ENCODE measurements at places on chromosomes 13 and 19.
A peak's percentile ranks its signal among the peaks of the same experiment; 100 is the strongest.

DNA sequence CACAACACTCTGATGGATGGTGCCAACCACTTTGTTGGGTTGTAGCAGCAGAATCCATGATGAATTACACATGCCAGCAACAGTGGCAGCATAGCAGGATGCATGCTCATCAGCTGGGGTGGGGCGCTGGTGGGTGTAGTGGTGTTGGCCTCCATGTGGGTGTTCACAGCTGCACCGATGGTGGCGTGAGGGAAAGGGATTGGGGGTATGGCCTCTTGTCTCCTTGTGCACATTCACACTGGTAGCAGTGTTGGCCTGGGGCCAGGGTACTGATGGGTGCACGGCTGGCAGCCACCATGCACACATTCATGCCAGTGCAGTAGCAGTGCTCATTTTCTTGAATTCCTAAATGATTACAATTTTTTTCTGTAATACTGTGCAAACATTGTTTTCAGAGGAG, 2748.8 kb upstream of the PCDH20 start:
- DNase-seq, result no peak

- no peak for DNase-seq
These were observed 9.4 kb downstream of the USHBP1 start for GRCh38 chr19:17255150-17255621.

DNA sequence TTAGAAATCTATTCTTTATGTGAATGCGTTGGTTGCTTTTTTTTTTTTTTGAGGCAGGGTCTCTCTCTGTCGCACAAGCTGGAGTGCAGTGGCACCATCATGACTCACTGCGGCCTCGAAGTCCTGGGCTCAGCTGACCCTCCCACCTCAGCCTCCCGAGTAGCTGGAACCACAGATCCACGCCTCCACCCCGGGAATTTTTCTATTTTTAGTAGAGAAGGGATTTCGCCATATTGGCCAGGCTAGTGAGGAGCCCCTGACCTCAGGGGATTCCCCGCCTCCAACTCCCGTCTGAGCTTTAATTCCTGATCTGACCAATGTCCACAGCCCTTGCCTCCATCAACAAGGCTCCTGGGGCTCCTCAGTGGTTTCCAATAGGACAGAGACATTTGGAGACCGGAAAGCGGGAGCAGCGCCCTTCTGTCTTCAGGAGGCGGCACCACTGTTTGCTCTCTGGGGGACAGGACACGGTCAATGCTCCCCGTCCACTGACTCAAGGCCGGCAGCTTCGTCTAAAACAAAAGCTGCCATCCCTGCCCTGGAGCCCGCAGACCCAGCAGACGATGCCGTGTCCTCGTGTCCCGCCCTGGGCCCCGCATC, 503 bp downstream of the TUBA3C start:
- DNase-seq, result no peak

- peak; percentile 93 for DNase-seq
These were observed 76.9 kb downstream of the FOXO1 start for GRCh38 chr13:40589285-40590109.

DNA sequence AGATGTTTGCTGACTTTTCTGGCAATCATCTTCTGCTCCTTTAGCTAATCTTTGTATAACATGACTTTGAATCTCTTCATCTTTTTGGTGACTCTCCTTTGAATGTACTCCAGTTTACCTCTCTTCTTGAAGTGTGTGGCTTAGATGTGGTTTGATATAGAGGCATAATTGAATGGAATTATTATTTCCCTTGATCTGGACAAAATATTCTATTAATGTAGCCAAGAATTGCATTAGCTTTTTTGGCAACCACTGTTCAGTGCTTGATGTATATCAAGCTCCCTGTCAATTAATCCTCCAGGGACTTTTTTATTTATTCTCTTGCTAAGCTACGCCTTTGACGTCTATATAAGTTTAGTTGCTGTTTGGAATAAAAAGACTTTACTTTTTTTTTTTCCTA, 490.8 kb downstream of the PCDH20 start:
- DNase-seq, result no peak

- DNase-seq, result no peak
These were observed 12.3 kb upstream of the GNG8 start for GRCh38 chr19:46648060-46648960.

- DNase-seq, result no peak
These were observed 4.8 kb downstream of the LILRB5 start for GRCh38 chr19:54252243-54252642.

- DNase-seq, result no peak
These were observed 373.9 kb upstream of the TSHZ3 start for GRCh38 chr19:31723101-31723500.

- DNase-seq, result peak; percentile 5
These were observed 417.1 kb downstream of the OLFM4 start for GRCh38 chr13:53445686-53446085.

- no peak for DNase-seq
These were observed 8.1 kb upstream of the ARL11 start for GRCh38 chr13:49620170-49620621.

GRCh38 chr19:30361721-30362120, 10.5 kb upstream of the ZNF536 start:
- DNase-seq, result peak; percentile 87

DNA sequence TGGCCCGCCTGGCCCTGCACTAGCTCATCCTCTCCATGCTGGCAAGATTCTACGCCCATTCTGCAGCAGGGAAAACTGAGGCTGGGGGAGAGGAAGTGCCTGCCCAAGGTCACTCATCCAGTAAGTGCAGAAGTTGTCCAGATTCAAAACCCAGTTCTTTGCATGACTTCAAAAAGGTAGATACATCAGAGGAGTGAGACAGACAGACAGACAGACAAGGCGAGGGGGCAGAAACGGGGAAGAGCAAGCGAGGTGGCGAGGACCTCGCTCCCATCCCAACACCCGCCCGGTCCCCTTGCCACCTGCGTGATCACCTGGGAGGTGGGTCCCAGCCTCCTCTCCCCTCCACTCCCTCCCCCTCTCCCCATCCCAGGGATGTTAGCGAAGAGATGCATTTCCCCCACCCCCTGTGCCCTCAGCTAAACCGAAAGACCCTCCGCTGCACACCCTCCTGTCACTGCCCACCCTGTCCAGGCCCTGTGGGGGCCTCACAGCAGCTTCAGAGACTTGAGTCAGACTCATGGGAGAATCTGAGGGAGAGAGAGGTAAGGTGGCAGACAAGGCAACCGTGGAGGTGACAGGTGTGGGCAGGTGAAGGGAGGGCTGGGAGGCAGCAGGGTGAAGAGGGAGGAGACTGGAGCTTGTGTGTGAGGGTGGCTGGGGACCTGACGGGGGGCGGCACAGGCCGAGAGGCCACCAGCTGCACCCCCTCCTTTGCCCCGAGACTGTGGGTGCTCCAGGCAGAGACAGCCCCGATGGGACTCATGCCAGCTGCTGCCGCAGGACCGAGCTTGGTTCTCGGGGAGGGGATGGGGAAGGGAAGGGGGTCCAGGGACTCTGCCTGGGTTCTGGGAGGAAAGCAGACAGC, 18.9 kb downstream of the LRRC4B start:
- DNase-seq, result no peak

DNA sequence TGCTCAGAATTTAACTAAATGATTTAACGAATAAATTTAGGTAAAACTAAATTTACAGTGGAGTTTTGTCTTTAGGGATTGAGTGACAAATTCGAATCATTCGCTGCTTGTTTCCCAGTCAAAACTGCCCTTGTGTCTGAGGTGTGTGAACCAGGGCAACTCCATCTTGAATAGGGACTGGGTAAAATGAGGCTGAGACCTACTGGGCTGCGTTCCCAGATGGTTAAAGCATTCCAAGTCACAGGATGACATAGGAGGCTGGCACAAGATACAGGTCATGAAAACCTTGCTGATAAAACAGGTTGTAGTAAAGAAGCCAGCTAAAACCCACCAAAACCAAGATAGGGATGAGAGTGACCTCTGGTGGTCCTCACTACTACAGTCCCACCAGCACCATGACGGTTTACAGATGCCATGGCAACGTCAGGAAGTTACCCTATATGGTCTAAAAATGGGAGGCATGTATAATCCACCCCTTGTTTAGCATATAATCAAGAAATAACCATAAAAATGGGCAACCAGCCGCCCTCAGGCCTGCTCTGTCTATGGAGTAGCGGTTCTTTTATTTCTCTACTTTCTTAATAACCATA, 10.2 kb upstream of the ANKRD10 start:
- DNase-seq, result no peak

- DNase-seq, result no peak
These were observed 13.3 kb downstream of the ZNF816 start for GRCh38 chr19:52949422-52949821.

DNA sequence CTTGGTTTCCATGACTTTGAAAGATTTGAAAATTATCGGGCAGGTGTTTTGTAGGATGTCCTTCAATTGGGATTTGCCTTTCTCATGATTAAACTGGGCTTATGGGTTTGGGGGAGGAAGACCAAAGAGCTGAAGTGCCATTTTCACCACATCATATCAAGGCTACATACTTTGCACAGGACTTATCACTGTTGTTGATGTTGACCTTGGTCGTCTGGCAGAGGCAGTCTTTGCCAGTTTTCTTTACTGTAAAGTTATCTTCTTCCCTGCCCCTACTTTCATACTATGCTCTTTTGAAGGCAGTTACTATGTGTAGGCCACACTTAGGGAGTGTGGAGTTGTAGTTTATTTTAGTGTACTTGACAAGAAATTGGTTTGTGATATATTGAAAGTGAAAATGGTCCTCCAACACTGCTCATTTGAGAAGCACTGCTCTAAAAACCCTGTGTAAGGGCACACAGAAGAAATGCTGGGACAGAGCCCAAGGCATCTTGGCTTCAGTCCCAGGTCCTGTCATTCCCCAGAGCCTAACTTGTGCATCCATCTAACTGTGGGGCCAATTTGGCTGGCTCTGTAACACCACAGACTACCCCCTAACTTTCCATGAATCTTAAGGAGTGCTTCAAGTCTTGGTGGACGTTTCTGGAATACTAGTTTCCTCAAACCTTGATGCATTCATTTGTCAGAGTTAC, 384.9 kb downstream of the KCNRG start:
- DNase-seq, result peak; percentile 94

DNA sequence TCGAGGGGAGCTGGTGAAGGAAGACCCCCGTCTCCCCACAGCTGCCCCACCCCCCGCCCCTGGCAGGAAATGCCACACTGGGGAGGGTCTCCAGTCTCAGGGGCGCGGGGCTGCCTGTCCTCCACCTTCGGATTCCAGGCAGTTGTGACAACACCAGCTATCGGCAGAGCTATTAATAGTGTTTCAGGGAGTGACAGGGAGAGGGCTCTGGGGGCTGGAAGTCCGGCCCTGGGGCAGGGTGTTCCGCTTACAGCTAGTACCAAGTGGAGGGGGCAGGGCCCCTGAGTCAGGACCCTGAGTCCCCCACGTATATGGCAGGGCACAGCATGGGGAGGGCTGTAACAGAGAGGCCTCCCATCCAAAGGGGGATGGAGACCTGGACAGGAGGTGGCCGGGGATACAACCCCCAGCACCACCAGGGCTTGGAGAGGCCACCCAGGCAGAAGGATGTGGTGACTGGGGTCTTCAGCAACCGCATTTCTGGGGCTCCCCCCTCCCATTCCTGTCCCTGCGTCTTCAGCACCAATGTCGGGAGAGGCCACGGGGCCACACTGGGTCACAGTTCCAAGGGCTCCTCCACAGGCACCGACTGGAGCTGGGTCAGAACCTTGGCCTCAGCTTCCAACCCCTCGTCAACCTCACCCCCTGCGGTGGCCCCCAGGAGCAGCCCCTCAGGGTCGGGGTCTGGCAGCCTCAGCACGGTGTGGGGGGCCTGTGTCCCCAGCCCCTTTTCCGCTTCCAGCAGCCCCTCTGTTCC, 3.9 kb downstream of the SIX5 start:
- DNase-seq, result no peak

- DNase-seq, result no peak
These were observed 3.1 kb upstream of the CTXN1 start for GRCh38 chr19:7928741-7929701.

DNA sequence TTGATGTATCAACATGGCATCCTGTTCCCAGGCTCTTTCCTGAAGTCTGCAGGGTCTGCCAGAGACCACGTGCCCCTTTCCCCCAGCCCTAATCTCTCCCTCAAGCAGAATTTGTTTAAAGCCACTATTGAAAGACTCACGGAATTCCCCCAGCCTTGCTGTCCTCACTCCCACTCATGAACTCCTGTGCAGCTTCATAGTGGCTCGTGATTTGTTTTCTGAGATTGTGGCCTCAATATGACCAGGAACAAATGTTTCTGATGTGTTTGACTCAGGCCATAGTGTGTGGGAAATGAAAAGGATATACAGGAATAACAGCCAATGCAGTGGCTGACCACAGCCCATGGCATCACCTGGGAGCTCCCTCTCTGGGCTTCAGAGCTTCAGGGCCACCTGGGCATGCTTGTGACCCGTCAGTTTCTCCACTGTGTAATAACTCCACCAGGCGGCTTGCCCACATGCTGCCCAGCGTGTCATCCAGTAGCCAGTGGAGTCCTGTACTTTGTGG, 8.1 kb upstream of the SERPINE3 start:
- DNase-seq, result no peak

- DNase-seq, result no peak
These were observed 69.4 kb upstream of the KLF12 start for GRCh38 chr13:74203576-74203975.

GRCh38 chr19:4728871-4729270, 5.2 kb upstream of the DPP9 start:
- DNase-seq, result no peak

GRCh38 chr19:42498169-42498757, 30.0 kb downstream of the CEACAM1 start:
- DNase-seq, result no peak

- no peak for DNase-seq
These were observed 9.1 kb downstream of the GPR42 start for GRCh38 chr19:35379992-35380391.

GRCh38 chr13:106369091-106369490, 166.4 kb downstream of the EFNB2 start:
- DNase-seq, result no peak

GRCh38 chr19:3459089-3459881, 21.0 kb downstream of the SMIM24 start:
- DNase-seq, result peak; percentile 76

DNA sequence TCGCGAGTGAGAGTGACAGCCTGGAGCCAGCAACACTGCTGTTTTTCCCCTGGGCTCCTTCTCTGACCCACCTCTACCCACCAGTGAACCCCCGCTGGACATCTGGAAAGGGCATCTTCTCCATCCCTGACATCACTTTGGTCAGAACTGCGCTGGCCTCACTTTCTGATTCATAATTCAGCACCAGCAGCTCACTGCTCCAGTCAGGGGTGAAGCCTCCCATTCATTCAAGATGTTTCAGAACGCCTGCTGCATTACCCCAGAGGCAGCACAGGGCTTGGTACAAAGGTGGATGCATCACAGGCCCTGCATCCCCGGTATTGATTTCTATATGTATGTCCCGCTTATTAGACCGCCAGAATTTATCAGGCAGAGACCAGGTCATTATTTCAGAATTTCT, 182.8 kb upstream of the TSHZ3 start:
- no peak for DNase-seq

DNA sequence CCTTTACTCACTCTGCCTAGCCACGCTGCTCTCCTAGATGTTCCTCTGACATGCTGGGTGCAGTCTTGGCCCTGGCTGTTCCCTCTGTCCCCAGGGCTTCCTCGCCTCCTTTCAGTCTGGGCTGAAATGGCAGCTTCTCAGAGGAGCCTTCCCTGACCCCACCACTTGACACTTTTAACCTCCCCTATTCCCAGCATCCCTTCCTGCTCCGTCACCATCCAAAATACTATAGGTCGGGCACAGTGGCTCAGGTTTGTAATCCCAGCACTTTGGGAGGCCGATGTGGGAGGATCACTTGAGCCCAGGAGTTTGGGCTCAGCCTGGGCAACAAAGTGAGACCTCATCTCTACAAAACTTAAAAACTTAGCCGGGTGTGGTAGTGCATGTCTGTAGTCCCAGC, 2.6 kb downstream of the FAM187B start:
- no peak for DNase-seq
